ENCODE measurements at places on chromosomes 5 and 9. TPM values are rescaled to one million over a fixed set of nuclear protein-coding genes. Genes with fewer than 3 reads are reported as not detected.

DNA sequence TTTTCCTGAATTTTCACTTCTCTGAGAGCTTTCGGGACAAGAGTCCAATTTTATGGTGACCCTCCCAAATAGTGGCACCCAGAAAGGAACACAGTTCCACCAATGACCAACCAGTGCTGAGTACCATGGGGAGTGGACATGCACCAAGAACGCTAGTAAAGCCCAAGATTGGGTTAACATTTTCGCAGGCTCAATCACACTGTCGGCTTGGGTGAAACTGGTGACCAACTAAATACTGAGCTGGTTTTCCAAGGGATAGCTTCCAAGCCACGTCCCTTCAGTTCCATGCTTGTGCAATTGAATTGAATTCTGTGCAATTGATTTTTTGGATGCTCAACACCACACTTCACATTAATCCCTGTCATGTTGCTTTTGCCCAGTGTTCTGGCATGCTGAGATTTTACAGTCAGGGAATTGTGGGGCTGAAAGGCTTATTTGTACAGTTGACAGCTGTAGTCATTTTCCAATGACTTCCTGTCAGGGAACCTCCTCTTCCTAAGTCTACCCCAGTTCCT, 37.6 kb upstream of the TRMT10B start:
- DNase-seq, result no peak

The CD14 gene
- 73.9 TPM for total RNA-seq

DNA sequence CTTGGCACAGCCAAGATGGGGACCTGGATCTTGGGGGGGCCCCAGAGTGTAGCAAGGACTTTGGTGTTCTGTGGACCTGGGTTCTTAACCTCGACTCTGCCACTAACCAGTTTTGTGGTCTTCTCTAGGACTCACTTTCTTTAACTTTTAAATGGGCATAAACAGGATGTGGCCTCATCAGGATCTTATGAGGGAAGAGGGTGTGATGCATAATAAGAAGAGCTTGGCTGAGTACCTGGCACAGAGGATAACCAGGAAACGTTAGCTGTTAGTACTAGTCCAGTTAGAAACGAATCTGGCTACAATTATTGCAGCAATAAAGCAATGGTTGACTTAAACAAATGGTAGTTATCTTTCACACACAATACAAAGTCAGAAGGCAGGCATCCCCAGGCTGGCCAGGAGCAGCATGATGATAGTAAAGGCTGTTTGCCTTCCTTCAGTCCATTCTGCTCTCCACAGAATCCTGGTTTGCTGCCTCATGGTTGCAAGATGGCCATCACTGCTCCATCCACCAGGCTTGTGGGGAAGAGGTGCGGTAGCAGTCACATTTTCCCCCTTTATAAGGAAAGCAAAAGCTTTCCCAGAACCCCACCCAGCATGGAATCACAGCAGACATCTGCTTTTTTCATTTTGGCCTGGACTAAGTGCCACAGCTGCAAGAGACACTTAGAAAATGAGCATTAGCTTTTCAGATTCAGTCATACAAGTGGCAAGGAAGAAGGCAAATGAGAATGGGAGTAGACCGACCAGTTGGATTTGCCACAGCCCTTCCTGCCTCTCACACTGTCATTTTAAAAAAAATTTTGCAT, 225.0 kb downstream of the AOPEP start:
- no peak for DNase-seq

DNA sequence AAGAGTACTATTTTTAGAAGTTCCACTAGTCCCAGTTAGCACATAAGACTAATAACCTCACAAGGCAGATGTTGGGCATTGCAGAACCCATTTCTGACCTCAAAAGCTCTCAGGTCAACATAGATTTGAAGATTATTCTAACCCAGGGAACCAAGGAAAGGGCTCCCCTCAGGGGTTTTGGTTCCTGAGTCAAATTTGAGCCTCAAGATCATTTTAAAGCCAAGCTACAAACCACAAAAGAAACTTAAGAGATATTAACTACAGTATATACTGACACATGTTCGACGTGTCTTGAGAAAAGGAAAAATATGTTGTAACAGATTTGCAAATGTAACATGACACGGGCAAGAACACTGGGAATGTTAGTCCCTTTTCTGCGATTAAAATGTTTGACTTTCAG, 88.6 kb downstream of the GNAQ start:
- DNase-seq, result no peak

All from tibial nerve (tissue), 4 donors.